Esophagus squamous epithelium (tissue), 5 donors: ENCODE measurements at places on chromosomes 2 and 18.

GRCh38 chr2:28687171-28687570 lies 64.5 kb upstream of the PPP1CB start:
- DNase-seq: no peak

GRCh38 chr2:19671311-19671710 lies 230.5 kb downstream of the TTC32 start:
- no peak for DNase-seq

GRCh38 chr18:62651276-62652056 lies 63.9 kb upstream of the PHLPP1 start:
- no peak for DNase-seq

DNA sequence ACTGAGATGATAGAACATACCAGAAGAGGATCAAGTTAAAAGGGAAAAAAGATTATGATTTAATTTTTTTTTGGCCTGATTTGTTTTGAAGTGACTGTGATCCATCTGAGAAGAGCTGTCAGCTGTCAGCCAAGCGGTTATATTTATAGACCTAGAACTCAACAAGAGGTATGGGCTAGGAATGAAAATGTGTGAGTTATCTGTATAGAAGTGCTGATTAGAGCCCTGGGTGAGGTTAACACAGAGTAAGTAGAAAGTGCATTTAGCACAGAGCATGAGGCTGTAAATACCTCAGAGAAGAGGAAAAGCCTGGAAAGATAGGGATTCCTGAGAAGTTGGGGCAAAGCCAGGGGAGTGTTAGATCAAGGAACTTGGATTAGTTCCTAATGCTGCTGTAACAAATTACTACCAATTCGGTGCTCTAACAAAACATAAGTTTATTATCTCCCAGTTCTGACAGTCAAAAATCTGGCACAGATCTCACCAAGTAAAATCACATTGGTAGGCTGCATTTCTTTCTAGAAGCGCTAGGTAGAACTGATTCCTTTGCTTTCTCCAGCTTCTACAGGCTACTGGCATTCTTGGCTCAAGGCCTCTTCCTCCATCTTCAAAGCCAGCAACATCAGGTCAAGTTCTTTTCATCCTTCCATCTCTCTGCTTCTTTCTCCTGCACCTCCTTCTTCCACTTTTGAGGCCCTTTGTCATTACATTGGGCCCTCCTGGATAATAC lies 197.4 kb upstream of the SPHKAP start:
- no peak for DNase-seq

- DNase-seq: no peak
These were observed 168.6 kb downstream of the ETAA1 start for GRCh38 chr2:67565761-67566160.

DNA sequence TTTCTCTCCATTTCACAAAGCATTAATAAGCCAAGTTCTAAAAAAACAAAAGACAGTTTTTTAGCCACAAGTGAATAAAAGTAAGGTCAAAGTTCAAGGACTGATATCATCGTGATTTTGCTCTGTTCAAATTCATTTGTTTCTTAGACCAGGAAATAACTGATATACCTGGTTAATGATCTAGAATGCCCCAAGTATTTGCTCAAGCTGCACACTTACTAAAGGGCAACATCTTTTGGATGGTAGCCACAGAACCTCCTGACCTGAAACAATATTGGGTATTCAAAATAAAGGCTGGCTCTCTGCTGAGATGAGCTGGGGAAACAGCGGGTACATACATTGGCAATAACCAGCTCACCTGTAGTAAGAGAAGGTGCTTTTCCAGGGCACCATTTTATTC lies 314.7 kb upstream of the LYPD1 start:
- no peak for DNase-seq

- no peak for DNase-seq
These were observed 889.9 kb upstream of the CHAC2 start for GRCh38 chr2:52877703-52878102.

GRCh38 chr2:240624950-240625621 lies at the start of gene GPR35:
TSS of gene GPR35 (plus strand) at chr2:240625480. CDS start at chr2:240629953, 4,473 bp downstream.
- no peak for DNase-seq

DNA sequence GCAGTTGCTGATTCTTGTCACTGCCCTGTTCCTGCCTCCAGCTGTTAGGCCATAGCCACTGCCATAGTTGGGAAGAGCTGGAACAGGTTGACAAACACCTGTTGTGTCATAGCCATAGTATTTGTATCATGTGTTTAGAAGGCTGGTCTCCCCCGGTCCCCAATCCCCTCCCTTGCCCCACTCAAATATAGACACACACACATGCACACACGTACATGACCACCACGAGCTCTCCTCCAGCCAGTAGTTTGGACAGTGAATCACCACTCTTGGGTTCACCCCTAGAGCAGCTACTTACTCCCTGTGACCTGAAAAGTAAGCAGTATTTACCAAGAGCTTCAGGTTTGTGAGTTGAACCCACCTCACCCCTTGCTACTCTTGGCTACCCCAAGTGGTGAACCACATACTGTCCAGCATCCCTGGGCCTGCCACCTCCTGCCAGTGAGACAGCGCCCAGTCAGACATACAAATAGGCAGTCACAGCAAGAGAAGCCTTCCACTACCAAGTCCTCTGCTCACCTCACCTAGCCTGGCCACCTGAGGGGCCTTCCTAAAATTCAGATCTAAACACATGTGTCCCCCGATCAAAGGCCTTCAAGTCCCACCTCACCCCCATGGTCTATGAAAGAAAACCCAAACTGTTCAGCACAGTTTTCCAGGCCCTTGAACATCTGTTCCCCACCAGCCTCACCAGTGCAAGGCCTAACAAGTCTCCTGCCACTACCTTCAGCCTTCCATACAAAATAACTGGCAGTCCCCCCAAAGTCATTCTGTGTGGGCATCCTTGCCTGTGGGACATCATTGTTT lies 7.1 kb downstream of the PCBP1 start:
- no peak for DNase-seq
